ENCODE measurements at places on chromosomes 16 and 17. TPM values are rescaled to one million over a fixed set of nuclear protein-coding genes. Genes with fewer than 3 reads are reported as not detected.

CES4A gene
- total RNA-seq, result 8.1 TPM

KRT15 gene
- not detected for total RNA-seq

PIPOX gene
- 9.7 TPM for total RNA-seq

PPM1E gene
- total RNA-seq, result under 0.01 TPM

C16orf54 gene
- 64.9 TPM for total RNA-seq

DHRS7C gene
- not detected for total RNA-seq

LYRM1 gene
- 30.4 TPM for total RNA-seq

ENO3 gene
- 2.4 TPM for total RNA-seq

LPO gene
- total RNA-seq, result under 0.01 TPM

MYCBPAP gene
- total RNA-seq, result 5.4 TPM

CRYM gene
- 7.8 TPM for total RNA-seq

STAT3 gene
- 137 TPM for total RNA-seq

AOC3 gene
- total RNA-seq, result 0.27 TPM

TPSG1 gene
- not detected for total RNA-seq

PPY gene
- 0.27 TPM for total RNA-seq

HSBP1 gene
- 28.0 TPM for total RNA-seq

EVI2B gene
- total RNA-seq, result 20.7 TPM

- DNase-seq, result no peak
Measured at GRCh38 chr16:57769541-57770145, 32.6 kb downstream of the KIFC3 start.

DNA sequence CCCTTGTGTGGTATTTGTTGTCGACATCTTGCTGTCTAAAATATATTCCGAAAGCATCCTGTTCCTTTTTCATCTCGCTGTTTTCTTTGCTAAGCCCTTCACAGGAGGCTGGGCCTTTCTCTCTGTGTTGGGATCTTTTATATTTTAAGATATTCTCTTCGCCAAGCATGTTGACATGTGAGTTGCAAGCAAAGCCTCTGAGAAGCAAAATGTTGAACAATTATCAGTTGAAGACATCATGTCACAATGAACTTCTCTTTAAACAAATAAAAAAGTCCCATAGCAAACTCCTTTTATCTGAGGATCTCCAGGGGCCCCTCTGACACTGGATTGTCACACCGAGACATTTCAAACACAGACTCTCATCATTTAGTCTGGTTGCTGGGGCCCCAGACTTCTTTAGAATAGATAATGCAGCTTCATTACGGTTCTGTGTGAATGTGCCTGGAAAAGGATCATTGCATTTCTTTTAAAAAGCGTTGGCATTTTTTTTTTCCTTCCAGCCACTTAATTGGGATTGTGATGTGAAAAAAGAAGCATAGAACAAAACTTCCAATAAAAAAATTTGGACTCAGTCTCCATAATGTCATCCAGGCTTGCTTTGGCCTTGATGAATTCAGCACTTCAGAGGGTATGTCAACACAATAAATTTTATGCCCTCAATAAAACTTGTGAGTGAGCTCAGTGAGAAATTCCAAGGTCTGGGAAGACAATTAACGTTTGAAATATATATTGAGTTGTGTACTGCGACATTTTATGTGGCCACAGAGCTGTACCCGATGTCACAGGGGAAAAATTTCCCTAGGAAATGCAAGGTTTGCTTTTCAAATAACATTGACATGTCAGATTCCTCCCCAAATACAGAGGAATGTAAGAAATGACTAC, 496.8 kb downstream of the XYLT1 start:
- DNase-seq, result no peak

- no peak for DNase-seq
Measured at GRCh38 chr16:12572316-12572985, 231.2 kb downstream of the CPPED1 start.

DNA sequence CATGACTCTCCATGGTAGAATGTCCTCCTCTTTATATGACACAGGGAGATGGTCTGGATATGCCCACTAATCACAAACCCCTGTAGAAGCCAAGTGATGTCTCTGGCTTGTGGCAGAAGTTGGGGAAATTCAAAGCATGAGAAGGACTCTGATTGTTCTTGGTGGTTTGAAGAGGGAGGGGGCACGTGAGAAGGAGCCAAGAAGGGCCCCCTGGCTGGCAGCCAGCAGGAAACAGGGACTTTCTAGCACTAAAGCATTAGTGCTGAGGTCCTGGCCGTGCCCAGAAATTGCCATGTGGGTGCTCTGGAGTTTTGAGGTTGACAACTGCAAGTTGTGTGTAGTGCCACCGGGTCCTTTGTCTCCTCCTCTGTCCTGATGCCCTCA, 199.9 kb downstream of the LGALS9B start:
- peak; percentile 64 for DNase-seq

DNA sequence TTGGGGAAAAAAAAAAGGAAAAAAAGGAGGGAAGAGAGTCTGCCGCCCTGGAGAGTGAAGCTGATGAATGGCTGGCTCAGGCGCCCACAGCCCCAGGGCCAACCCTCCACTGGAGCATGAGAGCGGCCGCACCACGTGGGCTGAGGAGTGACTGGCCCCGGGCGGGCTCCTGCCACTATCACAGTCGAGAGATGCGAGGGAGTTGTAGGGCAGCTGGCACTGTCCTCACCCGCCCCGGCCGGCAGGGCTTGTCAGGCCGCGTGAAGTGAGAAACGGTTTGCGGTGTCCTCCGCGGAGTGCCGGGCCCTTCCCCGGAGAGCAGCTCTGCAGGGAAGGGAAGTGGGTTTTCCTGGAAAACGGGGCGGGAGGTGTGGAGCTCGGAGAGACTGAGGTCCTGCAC, 45.9 kb downstream of the JPH3 start:
- DNase-seq, result no peak

GRCh38 chr17:7289256-7290032, 5.0 kb downstream of the YBX2 start:
- no peak for DNase-seq

GRCh38 chr16:63066552-63066951, 1030.3 kb upstream of the CDH8 start:
- no peak for DNase-seq

GRCh38 chr16:29844575-29845331, 18.3 kb downstream of the CDIPT start:
- DNase-seq, result no peak

GRCh38 chr17:17716837-17717523, 35.7 kb downstream of the RAI1 start:
- DNase-seq, result no peak

DNA sequence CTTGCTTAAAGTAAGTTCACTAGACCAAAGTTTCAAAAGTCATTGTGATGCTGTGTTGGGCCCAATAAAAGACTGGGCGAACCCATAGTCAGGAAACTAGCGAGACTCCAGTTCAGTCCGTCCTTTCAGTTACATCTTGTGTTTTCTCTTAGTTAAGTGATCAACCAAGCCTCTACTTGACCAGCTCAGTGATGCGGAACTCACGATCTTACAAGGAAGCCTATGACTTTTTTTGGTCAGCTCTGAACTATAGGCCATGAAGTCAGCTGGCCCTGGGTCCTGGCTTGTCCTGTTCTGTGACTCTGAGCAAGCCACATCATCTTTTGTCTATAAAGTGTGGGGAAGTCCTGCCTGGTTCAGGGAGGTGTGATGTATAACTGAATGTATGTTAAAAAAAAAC, 21.7 kb upstream of the WSCD1 start:
- no peak for DNase-seq

DNA sequence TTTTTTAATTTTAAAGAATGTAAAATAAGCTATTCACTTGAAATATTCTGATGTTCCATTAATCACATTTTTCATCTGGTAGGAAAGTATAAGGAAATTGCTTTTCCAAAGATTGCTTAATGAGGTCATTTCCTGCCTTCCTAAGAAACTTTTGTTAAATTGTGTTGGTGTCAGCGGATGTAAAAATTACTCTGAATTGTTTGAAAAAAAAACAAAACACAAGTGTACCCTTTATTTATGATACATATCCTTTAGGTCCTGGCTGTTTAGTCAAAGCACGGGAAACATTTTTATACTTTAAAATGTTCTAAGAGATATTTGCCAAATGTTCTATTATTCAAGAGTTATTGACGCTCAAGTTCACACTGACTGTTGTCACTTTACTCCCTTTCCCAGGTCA, 1357.4 kb upstream of the GOT2 start:
- DNase-seq, result no peak

DNA sequence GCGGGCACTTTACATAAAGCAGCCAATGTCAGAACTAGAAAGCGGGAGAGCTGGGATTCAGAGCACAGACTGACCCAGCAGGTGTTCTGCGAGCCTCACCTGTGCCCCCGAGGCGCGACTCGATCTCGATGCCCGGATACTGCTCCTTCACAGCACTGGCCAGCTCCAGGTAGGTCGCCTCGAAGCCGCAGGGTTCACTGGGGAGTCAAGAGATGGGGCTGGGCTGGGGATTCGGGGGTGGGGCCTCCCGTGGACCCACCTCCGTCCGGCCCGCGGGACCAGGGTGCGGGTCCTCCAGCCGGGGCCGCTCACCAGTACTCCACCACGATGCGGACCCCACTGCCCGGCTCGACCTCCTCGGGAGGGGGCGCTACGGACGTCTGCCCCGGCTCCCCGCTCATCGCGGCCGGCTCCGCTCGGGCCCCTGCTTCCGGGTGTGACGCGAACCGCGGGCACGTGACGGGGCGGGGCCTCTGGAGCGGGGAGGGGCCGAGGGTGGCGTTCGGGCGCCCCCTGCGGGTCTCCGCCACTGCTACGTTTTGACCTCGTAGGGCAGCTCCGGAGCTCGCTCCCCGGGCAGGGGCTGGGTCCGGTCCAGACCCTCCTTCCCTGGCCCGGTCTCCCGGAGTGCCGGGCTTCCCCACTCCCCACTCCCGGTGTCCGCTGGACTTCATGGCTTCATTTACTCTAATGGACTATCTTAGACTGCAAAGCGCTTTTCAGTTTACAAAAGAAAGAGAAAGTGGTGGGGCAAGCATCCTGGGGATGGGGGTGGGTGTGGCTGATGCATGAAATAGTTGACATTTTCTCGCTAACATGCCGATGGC, at the start of gene MIEN1:
TSS of gene MIEN1 (minus strand) at position 438 of the 827 bp plus-strand sequence. CDS start at position 401, 37 bp downstream.
- DNase-seq, result peak; percentile 91

DNA sequence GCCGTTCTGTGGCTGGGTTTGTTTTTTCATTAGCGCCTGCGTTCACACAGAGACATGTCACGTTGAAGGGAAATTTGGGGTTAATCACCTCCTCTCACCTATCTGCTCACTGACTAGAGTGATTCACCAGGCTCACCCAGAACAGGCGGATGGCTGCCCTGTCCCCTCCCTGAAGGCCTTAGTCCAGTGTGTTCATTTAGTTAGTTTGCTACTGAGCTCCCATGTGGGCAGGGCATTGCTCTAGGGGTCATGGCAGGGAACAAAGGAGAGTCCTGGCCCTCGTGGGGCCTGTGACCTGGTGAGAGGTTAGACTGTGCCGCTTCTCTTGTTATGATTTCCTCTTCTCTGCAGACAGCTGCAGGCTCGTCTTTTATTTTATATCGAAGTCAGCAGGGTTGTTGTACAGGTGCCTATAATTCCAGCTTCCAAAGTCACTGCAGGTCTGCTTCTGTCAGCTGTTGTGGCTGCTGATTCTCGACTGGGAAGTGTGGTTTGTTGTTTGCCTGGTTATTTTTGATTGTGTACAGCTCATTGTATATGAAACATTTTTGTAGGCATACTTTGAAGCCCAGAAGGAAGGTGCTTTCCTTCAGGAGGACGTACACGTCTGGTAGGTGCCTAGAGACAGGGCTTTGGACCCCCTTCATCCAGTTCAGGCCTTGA, 73.4 kb upstream of the GSE1 start:
- DNase-seq, result no peak

GRCh38 chr16:23286131-23286532, 16.0 kb upstream of the SCNN1B start:
- DNase-seq, result no peak

GRCh38 chr16:56945847-56946527, 14.0 kb downstream of the HERPUD1 start:
- DNase-seq, result no peak

- peak; percentile 25 for DNase-seq
Measured at GRCh38 chr17:64500862-64501765, 4.3 kb upstream of the POLG2 start.

- no peak for DNase-seq
Measured at GRCh38 chr16:3088925-3089716, 10.0 kb downstream of the ZSCAN10 start.

GRCh38 chr17:27323538-27324215, 29.8 kb downstream of the WSB1 start:
- DNase-seq, result no peak

DNA sequence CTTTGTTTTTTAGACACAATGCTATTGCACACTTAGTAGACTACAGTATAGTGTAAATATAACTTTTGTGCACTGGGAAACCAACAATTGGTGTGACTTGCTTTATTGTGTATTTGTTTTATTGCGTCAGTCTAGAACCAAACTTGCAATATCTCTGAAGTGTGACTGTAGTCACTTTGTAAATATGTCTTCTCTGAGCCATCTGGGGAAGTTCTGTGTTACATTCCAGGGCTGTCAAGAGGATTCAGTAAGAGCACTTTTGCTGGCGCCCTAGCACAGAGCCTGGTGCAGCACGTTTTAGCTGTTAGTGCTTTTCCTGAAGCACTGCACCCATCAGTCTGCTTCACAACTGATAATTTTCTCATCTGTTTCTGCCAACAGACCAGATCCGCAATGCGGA, 73.2 kb downstream of the NT5M start:
- no peak for DNase-seq

DNA sequence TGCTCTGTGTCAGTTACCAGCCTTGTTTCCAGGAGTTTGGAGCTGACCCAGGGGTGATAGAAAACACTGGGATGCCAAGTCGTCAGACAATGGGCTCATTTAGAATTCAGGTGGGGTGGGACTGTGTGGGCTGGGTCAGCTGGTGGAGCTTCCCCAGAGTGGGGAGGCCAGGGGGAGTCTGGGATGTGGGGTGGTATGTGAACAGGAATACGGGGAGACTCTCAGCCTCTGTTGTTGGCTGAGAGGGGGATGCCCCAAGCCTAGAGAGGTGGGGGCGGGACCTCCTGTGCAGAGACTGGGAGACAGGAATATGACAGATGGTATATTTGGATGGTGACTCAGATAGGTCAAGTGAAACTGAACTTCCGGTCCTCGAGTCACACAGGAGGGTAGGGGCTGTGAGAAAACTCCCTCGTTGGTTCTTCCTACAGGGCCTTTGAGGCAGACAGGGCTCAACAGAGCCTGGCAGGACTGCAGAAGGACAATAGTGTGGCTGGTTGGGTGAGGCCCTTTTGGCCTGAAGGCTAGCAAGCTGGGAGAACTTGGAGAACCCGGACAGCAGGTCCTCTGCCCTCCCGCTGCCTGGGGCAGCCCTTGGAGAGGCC, 23.7 kb downstream of the CDH1 start:
- DNase-seq, result no peak

DNA sequence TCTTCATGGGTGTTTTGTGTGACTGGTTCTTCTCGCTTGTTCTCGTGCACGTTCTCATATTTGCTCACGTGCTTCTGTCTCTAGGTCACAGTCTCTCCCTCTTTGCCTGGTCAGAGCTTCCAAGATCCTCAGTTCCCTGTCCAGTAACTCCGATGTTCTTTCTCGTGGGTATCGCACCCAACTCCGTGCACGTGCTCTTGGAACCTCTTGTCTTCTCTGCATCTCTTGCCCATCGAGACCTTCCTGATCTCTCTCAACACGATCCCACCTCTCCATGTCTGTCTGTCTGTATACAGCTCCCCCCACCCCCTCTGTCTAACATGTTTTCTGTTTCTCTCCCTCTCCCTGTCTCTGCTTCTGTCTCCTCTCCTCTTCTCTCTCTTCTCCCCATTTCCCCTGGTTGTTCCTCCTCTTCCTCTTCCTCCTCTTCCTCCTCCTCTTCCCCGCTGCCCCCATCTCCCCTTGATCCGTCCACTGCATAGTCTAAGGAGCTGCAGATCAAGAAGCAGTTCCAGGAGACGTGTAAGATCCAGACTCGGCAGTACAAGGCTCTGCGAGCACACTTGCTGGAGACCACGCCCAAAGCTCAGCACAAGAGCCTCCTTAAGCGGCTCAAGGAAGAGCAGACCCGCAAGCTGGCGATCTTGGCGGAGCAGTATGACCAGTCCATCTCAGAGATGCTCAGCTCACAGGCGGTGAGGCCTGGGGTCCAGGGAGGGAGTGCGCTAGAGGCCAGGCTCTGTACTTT, 6.1 kb downstream of the HIRIP3 start:
- DNase-seq, result no peak
